Renal cortical epithelial cell (primary cell): ENCODE measurements at places on chromosomes 3 and 15.

DNA sequence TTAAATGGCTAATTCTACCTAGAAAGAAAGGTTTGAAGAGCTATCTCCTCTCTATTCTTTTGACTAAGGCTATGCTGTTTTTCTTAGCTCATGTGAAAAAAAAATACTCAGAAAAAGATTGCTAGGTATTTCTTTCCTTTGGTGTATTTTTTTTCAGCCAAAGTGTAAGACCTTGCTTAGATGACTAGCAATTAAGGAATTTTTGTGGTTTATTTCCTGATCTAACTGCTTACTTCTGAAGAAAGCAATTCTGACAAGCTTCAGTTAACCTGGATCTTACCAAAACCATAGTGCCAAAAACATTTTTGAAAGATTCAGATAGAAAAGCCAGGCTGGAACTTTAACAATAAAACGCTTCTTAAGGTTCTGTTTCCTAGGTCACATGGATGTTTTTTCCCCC lies 315.6 kb downstream of the SOX2 start:
- DNase-seq = peak; percentile 99

DNA sequence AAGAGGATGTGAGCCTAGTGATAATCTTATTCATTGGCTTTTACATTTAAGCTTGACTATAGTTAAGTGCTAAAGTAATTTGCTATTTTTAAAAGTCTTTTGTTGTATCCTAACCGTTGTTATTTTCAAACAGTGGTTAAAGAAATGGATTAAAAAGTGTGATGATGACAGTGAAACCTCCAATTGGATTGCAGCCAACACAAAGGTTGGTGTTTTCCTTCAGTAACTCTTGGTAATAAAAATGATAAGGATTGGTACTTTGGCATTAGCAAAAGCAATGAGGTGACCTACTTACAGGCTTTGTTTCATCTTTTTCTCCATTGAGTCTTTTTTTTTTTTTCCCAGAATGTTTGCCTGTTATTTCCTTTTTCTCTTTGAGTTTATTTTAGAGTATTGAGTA lies 87.5 kb upstream of the GOLGA6B start:
- peak; percentile 34 for DNase-seq

GRCh38 chr3:52039426-52039825 lies 16.9 kb downstream of the DUSP7 start:
- DNase-seq = no peak

DNA sequence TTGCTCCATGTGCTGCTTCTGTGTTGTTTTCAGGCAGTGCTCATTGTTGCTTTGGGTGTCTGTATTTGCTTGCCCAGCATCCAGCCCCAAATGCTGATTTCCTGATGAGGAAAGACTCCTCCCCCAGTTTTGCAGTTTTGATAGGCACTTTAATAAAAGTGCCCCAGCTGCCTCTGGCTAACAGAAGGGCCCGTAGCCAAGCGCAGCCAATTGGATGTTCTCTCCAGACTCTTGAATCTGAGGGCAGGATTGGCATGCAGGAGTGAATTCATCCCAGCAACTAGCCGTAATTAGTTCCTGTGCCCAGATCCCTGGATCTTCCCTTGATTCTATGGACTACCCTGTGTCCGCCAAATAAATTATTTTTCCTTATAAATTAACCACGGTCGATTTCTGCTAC lies 14.8 kb upstream of the SEMA5B start:
- DNase-seq = no peak

DNA sequence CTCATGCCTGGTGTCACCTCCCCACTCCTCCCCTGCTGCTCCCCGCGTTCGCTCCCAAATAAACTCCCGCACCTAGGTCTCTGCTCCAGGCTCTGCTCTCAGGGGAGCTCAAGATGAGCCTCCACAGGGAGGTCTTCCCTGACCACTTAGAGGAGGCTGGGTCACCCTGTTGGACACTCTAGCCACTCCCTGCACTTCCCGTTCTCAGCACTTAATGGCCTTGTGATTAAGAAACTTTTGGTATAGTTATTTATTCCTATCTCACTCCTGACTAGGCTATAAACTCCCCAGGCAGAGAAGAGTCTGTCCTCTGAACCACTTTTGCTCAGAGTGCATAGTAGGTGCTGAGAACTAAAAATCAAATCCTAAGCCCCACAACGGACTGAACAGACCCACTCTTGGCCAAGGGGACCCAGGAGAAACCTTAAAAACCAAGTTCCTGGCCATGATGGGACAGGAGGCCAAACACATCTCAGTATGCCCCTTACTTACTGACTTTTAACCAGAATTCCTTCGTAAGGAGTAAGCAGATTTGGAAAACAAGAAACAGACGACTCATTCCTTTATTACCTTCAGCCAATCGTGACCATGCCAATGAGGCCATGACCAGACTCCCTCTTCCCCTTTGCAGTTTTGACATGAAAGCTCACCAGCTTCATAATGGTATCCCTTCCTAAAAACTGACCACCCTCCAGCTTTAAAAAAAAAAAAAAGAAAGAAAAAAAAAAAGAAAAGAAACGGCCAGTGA lies 69.0 kb upstream of the HRH1 start:
- DNase-seq = peak; percentile 67

DNA sequence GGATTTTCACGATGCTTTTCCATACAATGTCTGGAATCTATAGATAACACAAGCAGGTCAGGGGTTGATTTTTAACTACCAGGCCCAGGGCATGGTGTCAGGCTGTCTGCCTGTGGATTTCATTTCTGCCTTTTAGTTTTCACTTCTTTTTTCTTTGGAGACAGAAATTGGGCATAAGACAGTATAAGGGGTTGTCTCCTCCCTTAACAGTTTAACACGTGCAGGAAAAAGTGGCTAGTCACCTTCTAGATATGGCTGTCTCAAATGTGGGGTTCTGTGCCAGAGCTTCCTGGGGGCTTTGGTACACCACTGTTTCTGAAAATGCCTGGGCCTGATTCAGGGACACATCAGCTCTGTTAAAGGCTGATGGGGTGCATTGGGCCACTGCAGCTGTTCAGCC lies 7.4 kb upstream of the ZNF589 start:
- no peak for DNase-seq

- DNase-seq = no peak
Measured at GRCh38 chr3:55172913-55173312, 245.1 kb upstream of the LRTM1 start.

GRCh38 chr3:133466531-133467386 lies 66.9 kb downstream of the BFSP2 start:
- DNase-seq = no peak

DNA sequence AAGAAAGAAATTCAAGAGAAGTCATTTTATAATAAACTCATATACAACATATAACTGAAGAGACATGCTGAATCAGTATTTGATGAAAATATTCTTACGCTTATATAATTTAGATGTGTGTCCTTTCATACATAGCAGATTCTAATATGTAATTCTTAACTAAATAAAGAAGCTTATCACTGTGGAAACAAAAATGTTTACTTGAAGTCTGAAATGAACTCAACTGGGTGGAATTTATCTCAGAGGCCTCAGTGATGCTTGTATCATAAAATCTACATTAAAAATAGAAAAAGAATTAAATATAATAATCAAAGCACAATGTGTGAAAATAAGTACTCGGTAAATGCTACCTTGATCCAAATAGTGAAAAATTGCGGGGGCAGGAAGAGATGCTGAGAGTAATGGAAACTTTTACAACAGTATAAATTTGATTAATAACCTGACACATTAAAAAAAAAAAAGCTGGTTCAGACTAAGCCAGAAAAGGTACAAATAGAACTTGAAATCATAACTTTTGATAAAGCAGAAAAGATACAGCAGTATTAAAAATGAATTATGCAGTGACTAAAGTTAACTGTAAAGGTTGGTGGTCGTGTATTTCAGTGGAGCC lies 12.0 kb upstream of the CBLB start:
- DNase-seq = no peak

DNA sequence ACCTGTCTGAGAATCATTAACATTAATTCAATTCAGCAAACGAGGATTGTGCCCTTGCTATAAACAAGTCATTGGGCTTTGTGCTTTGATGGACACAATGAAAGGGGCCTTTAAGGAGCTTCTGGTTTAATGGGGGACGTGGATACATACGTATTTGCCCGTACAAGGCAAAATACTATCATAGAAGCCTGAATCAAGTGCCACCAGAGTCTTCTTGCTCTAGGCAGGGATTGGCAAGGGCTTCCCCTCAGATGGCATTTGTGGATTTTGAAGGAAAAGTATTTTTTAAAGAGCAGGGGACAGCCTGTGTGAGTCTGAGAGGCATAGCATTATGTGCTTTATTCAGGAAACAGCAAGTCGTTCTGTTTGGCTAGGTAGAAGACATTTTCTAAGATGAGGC lies 83.7 kb upstream of the NEDD4 start:
- no peak for DNase-seq

GRCh38 chr15:30997270-30997669 lies 5.8 kb upstream of the MTMR10 start:
- DNase-seq = no peak

DNA sequence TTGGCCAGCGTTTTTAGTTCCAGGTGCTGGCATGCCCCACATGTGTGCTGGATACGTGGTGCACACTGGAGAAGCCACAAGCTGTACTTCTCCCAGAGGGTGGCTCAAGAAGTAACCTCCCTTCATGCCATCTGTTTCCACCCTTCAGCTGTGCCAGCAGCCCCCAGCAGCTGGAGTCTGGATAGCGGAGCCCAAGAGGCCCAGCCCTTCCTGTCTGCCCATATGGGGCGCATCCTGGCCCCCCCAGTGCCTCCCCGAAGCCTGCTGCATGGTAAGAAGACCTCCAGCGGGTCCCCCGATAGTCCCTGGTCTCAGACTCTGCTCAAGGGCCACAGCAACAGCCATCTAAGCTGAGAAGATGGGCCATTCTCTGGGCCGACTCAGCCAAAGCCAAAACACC lies 5.8 kb upstream of the MANF start:
- no peak for DNase-seq

GRCh38 chr15:39960411-39960810 lies 26.5 kb downstream of the EIF2AK4 start:
- DNase-seq = no peak

GRCh38 chr3:29324180-29324651 lies 43.3 kb downstream of the RBMS3 start:
- DNase-seq = peak; percentile 47

- DNase-seq = peak; percentile 85
Measured at GRCh38 chr3:157369727-157370421, 66.8 kb upstream of the PTX3 start.

- no peak for DNase-seq
Measured at GRCh38 chr3:49530701-49531100, 23.6 kb upstream of the BSN start.

- no peak for DNase-seq
Measured at GRCh38 chr15:73604477-73604876, 28.7 kb downstream of the NPTN start.

GRCh38 chr3:138381413-138381901 lies 33.1 kb downstream of the MRAS start:
- peak; percentile 30 for DNase-seq

GRCh38 chr3:48502728-48503168 lies 1.2 kb downstream of the SHISA5 start:
- no peak for DNase-seq

DNA sequence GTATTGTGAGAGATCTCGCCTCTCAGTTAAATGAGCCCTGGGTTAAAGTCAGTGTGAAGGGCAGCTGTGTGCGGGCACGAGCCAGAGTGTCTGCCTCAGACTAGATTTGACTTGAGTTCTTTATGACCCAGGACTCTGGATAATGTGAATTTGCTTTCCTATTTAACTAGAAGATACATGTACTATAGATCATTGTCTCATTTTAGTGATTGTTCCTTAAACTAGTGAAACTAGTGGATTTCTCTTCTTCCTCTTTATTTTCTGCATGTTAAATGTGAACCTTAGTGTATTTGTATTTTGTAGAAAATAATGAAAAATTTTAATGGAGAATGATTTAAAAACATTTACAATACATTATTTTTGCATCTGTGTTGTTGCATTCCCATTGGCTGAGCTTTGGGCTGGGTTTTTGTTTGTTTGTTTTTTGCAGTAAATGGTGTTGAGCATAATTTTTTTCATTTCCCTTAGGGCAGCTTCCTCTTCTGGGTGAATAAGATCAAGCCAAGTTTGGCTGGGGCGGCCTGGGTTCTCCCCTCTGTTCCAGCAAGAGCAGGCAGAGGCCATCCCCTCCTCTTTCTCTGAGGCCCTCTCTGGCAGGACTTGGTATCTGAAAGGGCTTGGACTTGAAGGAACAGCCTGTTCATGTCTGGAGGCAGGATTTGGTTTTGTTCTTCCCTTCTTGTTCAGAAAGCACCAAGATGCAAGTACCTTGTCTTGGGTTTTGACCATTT lies 15.0 kb downstream of the GCSAM start:
- no peak for DNase-seq

DNA sequence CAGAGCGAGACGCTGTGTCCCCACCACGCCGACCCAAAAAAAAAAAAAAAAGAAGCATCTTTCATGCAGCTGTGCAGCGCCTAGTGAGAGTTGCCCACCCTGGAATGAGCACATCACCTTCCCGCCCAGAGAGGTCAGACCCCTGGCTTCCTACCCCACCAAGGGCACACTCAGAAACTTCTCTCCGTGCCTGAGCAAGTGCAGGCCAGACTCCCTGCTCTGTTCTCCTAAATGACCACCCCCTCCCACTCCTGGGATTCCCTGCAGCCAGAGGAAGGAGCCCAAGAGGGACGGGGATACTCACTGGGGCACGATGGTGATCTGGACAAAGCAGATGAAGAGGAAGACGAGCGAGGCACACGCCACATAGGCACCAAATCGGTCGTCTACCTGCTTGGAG lies 116.0 kb downstream of the SEC22A start:
- DNase-seq = no peak

DNA sequence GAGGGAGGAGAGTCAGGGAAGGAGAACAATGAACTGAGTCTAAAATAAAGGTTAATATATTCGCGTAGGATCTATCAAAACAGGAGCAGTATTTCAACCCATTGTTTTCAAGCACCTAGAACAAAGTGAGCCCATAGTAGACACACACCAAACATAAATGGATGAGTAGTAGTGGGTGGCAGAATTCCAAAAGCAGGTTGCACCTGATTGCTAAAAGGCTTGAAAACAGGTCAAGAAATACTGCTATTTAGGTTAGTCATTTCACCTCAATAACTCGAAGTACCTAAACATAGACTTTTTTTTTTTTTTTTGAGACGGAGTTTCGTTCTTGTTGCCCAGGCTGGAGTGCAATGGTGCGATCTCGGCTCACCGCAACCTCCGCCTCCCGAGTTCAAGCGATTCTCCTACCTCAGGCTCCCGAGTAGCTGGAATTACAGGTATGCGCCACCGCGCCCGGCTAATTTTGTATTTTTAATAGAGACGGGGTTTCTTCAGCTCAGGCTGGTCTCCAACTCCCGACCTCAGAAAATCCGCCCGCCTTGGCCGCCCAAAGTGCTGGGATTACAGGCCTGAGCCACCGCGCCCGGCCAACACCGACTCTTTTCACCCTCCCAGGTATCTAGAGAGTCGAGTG lies 855 bp upstream of the ABHD5 start:
- DNase-seq = peak; percentile 58

- no peak for DNase-seq
Measured at GRCh38 chr15:38650936-38651327, 86.3 kb upstream of the RASGRP1 start.

GRCh38 chr3:94928921-94929320 lies 866.1 kb downstream of the NSUN3 start:
- peak; percentile 95 for DNase-seq

GRCh38 chr3:39519554-39520288 lies 52.2 kb downstream of the MOBP start:
- no peak for DNase-seq

GRCh38 chr3:43196721-43197120 lies 89.6 kb upstream of the SNRK start:
- no peak for DNase-seq

- no peak for DNase-seq
Measured at GRCh38 chr3:161142486-161142885, 37.3 kb upstream of the B3GALNT1 start.

- no peak for DNase-seq
Measured at GRCh38 chr3:129001806-129002572, 885 bp downstream of the EFCC1 start.
